ENCODE measurements at places on chromosomes 1 and 21.

GRCh38 chr1:199081739-199082138, 442.9 kb downstream of the PTPRC start:
- no peak for DNase-seq

DNA sequence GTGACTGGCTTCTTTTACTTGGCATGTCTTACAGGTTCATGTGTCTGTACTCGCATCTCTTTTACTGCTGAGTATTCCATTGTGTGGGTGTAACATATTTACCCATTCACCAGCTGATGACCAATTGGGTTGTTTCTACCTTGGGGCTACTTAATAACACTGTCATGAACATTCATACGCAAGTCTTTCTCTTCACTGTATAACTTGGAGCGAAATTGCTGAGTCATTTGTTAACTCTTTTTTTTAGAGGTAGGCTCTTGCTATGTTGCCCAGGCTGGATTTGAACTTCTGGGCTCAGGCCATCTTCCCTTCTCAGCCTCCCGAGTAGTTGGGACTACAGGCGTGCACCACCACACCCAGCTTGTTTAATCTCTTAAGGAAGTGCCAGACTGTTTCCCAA, 6.5 kb downstream of the PYCR2 start:
- no peak for DNase-seq

GRCh38 chr1:24969596-24970398, 39.7 kb upstream of the RUNX3 start:
- DNase-seq, result no peak

GRCh38 chr1:235562589-235562988, 58.3 kb upstream of the B3GALNT2 start:
- DNase-seq, result no peak

GRCh38 chr21:42453986-42454570, 41.9 kb downstream of the RSPH1 start:
- DNase-seq, result no peak

DNA sequence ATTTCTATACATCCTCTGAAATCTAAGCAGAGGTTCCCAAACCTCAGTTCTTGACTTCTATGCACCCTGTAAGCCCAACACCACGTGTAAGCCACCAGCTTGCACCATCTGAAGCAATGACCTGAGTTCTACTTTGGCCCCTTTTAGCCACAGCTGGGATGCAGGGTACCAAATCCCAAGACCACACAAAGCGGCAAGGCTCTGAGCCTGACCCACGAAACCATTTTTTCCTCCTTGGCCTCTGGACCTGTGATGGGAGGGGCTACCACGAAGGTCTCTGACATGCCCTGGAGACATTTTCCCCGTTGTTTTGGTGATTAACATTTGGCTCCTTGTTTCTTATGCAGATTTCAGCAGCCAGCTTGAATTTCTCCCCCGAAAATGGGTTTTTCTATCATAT, 38.8 kb downstream of the STXBP3 start:
- DNase-seq, result no peak

DNA sequence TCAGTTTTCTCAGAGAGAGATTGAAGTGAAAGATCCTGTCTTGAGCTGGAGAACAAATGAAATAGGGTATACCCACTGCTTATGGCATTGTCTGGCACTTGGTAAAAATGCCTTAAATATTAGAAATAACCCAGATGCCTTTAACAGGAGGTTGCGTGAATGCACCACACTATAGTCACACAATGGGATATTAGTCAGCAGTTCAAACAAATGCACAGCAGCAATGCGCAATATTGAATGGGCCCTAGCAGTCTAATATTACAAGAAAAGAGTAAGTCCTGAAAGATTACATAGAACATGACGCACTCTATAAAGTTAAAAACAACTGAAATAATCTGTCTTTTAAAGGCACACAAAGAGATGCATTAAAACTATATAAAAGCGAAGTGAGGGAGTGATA, 161.1 kb downstream of the EDEM3 start:
- DNase-seq, result no peak

GRCh38 chr21:42381347-42381984, 14.4 kb downstream of the TMPRSS3 start:
- no peak for DNase-seq

- no peak for DNase-seq
Measured at GRCh38 chr1:159092036-159092760, 15.6 kb upstream of the AIM2 start.

- DNase-seq, result no peak
Measured at GRCh38 chr1:119489201-119489600, 17.8 kb upstream of the HSD3B1 start.

DNA sequence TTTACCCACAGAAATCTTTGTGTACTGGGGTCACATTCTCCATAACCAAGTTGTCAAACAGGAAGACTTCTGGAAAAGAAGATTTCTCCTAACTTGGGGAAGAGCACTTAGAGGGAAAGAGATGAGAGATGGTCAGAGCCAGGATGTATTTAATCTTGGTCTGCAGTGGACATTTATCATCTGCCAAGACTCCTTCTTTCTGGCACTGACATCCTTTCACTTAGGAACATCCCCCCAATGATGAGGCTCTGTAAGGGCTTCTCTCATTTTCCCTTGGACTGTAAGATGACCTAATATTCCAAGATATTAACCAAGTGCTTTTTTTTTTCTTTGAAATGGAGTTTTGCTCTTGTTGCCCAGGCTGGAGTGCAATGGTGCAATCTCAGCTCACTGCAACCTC, 39.3 kb upstream of the IGSF3 start:
- DNase-seq, result no peak

- no peak for DNase-seq
Measured at GRCh38 chr1:3313576-3313950, 140.9 kb upstream of the ARHGEF16 start.

DNA sequence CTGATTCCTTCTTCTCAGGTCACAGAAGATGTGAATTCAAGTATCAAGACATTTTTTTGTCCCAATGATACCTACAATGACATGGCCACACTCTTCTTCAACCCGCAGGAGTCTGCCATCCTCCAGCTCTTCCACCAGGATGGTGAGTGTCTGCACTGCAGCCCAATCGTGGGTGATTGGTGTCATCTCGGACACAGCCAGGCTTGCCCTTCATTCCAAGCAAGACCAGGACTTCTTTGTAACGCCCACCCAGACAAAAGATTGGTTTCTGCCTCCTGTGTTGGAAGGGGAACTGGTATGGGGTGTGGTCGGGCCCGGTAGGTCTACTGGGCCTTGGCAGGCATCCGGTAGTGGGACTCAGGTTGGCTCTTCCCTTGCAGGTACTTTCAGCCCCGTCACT, 14.1 kb downstream of the NPPA start:
- no peak for DNase-seq

GRCh38 chr1:83493633-83494032, 505.3 kb downstream of the TTLL7 start:
- DNase-seq, result no peak

- DNase-seq, result no peak
Measured at GRCh38 chr1:28036431-28036830, 52.0 kb downstream of the EYA3 start.
